ENCODE measurements at places on chromosomes 2 and 18.

DNA sequence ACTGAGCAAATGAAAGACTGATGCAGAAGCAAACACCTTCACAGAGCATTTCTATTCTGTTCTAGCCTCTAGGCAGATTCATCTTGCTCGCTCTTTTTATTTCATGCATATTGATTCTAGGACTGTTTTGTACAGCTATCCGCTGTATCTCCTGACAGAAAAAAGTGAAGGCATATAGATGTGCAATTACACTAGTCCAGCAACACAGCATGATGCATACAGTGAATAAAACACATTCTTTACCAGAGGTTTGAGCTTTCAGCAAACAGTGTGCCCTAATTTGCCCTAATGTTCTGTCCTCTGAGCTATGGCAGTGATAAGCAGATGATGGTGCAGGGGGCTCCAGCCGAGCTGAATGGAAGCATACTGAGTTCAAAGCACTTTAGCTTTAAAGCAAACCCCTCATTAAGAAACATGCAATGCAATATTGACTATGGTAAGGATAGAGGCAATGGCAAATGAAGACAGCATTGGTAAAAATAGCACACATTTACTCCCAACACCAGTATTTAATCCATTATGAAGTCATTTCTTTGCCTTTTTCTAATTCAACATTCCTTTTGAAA, 141.2 kb upstream of the RGPD4 start:
- no peak for DNase-seq

DNA sequence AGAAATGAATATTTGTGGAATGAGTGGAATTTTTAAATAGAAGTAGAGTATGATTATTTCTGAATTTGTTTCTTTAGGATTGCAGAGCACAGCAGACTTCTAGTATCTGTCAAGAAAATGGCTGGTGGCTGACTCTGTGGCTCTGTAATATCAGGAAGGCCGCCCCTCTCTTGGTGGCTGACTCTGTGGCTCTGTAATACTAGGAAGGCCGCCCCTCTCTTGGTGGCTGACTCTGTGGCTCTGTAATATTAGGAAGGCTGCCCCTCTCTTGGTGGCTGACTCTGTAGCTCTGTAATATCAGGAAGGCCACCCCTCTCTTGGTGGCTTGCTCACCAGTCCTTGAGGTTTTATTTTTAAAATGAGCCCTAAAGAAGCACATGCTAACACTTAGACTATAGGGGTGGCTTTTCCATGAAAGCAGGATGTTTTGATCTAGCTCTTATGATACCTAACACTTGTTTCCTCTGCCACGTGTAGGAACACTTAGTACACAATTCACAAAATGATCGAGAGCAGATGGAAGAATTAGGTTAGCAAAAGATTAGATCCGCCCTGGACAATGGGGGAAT, 85.1 kb upstream of the TTC39C start:
- no peak for DNase-seq

DNA sequence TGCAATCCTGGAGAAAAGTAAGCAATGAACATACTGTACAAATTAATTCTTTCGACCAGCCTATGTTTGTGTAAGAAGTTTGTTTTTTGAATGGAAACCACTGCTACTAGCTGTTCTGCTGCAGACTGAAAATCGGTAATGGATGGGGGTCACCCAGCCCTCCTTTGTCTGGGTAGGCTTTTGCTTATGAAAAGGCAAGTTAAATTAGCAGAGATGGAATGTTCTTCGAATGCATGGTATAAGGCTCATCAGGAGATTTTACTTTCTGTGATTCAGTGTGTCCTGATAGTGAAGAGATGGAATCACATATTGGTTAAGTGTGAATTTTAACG, 53.8 kb downstream of the EEF1B2 start:
- no peak for DNase-seq

DNA sequence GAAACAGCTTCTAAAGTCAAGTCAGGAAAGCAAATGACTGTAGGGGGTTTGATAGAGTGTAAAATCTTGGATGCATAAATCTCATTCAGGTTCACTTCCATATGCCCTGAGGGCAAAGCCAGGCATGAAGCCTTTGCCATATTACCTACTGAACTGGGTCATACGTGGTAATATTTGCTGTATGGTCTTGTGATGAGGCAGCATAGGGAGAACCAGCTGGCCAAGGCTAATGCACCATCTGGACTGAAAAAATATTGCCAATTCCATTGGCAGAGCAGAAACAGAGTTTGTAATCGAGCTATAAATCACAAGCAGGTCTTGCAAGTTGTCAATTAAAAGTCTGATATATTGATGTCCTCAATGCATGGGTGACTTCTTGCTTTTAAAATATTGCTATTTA, 243.8 kb downstream of the ERBB4 start:
- no peak for DNase-seq

DNA sequence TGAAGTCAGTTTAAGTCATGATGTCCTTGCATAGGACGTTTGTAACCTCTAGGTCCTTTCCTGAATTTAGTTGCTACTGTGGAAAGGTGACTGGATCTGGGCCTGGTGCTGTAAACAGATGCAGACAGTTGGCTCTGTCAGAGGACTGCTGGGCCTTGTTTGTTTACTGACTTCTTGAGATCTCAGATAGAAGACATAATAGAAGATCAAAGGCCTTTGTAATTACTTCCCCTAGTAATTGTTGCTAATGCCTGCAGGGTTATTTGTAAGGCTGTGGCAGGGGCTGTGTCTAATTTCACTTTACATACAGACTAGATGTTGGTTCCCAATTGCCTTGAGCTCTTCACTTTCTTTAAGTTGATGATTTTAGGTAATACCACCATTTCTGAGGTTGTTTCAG, 42.5 kb downstream of the LYPD6B start:
- no peak for DNase-seq
